ENCODE measurements at places on chromosomes 4 and X.

- DNase-seq: no peak
Measured at GRCh38 chr4:147029296-147029695, 83.6 kb upstream of the TTC29 start.

DNA sequence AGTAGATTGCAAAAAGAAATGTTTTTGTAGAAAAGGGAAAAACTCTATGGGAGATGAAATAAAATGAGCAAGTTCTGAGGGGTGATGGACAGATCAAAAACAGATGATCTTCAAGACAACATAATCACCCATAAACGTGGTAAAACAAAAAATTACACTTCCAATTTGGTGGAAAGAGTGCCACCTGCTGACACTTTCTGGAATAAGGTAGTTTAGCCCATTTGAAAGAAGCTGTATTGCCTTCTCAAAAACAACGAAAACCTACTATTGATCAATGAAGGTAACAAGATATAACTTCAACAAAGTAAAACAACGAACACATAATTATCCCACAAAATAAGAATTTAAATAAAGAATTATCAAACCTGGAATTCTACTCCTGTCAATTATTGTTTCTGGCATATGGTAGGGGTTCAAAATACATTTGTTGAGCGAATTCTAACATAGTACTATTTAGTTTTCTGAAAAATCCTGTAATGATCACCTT is 2.5 kb downstream of the COQ2 start:
- peak; percentile 58 for DNase-seq

DNA sequence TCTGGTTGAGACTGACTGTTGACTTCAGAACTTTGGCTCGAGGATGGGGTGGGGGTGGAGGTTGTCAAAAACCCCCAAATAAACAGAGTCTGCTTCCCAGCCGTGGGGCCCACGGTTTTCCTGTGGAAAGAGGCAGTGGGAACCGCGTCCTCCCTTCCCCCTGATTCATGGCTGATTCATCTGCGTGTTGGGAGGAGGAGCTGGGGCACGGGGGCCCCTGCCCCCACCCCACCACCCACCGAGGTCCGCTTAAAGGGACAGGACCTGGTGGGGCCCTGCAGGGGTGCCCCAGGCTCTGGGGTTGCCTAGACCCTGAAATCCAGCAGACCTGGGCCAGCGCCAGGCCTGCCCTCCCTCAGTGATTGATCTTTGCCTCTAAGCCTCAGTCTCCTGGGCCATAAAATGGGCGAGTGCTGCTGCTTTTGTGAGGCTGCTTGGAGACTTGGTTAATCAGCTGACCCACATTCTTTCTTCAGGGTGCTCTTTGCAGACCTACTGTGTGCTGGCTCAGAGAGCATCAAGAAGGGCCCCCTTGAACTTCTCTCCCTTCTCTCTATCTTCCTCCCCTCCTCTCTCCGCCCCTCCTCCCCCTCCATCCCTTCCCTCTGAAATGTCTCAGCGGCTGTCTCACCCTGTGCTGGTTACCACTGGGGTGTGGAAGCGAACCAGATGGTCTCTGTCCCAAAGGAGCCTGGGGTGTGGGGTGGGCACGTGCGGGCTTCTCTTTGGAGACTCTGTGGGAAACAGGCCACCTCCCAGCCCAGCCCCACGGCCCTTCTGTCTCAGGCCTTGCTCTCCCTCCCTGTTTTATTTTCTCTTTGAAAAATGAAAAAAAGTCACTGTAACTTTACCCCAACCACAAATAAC is 9.1 kb downstream of the HTRA3 start:
- DNase-seq: peak; percentile 49

DNA sequence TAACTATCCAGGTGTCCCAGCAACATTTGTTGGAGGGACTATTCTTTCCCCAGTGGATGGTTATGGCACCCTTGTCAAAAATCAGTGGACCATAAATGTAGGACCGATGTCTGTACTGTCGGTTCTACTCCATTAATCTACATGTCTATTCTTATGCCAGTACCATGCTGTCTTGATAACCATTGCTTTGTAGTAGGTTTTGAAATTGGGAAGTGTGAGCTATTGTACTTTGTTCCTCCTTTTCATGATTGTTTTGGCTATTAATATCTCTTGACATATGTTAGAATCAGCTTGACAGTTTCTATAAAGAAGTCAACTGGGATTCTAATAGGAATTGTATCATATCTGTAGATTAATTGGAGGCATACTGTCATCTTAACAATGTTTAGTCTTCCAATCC is 112.7 kb downstream of the HNRNPD start:
- DNase-seq: no peak

All from bronchial epithelial cell (primary cell).